ENCODE measurements at places on chromosomes 3 and 15. TPM values are rescaled to one million over a fixed set of nuclear protein-coding genes. Genes with fewer than 3 reads are reported as not detected.

POLQ gene
- total RNA-seq = 27.0 TPM

DNA sequence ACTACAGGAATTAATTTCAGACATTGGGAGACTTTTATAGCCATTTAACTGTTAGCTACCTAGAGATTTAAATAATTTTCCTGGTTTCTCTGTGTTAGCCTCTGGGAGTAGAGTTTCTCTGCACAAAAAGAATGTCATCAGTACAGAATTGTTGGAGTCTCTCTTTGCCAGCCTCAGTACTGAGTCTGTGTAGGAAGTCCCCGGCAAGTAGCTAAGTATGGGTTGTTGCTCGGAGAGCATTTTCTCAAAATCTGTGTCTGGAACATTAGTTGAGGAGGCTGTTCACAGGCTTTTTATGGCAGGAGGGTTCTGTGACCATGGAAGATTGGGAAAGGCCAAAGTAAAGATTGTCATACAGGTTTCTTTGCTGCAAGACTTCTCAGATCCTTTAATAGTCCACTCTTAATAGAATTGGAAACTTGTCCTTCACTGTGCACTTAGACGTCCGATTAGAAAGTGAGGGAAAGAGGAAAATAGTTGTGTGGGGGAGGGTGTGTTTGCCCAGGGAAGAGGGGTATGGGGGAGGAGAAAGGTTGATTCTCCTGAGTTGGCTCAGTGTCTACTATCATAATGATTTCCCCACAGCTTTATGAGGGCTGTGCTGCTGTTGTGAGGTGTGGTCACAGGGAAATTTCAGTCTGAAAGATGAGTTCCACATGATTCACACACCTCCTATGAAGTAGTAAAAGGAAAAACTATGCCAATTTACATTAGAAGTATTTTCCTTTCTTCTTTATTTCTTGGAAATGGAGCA, 207.1 kb downstream of the PTPRG start:
- no peak for DNase-seq

DNA sequence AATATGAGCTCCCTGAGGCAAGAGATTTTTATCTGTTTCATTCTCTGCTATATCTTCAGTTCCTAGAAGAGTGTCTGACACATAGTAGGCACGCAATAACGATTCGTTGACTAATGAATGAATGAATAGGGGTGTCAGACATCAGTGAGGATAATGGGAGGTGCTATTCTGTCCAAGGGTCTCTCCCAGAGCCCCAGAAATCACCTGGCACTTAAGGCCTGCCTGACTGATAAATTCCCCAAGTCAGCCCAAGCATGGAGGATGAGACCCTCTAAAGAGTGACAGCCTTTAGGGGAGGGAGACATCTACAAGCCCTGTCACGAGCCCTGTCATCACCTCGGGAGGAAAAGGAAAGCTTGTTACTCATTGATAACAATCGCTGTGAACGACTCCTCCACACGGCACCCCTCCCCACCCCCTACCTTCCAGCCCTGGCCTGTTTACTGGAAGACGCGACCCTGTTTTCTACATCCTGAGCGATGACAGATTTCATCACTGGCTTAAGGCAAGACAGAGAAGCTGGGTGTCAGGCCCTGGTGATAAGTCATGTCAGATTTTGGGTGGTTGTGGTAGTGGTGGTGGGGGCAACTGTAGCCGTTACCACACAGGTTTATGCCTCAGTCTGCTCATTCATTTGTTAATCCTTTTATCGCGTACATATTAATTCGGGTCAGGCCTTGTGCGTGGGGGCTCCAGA, 23.1 kb downstream of the BHLHE40 start:
- DNase-seq = peak; percentile 81

ACTR8 gene
- 42.9 TPM for total RNA-seq

AHSG gene
- total RNA-seq = not detected

GOLGA8K gene
- total RNA-seq = 0.60 TPM

DNA sequence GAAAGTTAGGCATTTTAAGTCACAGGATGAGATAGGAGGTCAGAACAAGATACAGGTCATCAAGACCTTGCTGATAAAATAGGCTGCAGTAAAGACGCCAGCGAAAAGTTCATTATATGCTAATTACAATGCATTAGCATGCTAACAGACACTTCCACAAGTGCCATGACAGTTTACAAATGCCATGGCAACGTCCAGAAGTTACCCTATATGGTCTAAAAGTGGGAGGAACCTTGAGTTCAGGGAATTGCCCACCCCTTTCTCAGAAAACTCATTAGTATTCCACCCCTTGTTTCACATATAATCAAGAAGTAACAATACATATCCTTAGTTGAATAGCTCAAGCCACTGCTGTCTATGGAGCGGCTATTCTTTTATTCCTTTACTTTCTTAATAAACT, 92.7 kb upstream of the PLXND1 start:
- no peak for DNase-seq

- DNase-seq = no peak
Observed at GRCh38 chr3:130576375-130577266, 59.6 kb downstream of the COL6A6 start.

- no peak for DNase-seq
Observed at GRCh38 chr15:85972805-85973540, 106.7 kb upstream of the AGBL1 start.

GRCh38 chr15:78923015-78923414, 21.8 kb downstream of the CTSH start:
- DNase-seq = no peak

DNA sequence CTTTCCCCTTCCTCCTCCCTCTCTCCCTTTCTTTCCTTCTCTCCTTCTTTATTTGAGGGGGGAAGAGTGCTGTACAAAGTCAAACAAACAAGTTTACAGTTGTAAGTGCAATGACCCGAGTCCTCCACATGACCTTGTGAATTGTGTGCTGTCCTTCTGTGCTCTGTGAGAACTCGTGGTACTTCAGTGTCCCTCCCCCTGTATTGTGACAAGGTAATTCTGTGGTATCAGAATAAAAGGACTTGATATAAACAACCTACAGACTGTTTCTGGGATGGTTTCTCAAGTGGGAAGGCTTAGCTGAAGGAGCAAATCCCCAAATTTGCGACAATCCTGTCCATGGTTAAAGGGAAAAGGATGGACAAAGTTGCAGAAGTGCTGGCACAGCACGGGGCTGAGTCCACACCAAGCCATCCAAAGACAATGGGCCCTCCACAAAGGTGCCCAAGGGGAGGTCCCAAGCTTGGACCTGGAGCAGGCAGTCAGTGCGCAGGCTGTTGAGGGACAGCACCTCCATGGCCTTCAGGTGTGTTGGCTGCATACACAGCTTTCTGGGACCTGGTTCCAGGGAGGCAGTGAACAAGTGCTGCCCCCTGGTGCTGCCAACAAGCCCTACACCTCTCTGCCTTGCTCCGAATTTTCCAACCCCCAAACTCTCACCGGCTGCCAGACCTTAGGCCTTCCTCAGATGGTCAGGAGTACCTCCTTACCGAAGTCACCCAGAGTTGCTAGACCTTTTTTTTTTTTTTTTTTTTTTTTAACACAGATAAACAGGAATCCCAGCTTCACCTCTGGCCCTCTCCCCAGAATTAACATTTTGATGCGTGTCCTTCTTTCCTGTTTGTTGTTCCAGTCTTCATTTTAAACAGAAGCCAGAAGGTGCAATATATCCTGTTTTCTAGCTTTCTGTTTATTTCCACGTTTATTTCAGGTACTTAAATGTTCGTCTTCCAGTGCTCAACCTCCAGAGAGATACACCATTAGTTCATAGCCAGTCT, 2.6 kb upstream of the APEH start:
- DNase-seq = peak; percentile 79

DNA sequence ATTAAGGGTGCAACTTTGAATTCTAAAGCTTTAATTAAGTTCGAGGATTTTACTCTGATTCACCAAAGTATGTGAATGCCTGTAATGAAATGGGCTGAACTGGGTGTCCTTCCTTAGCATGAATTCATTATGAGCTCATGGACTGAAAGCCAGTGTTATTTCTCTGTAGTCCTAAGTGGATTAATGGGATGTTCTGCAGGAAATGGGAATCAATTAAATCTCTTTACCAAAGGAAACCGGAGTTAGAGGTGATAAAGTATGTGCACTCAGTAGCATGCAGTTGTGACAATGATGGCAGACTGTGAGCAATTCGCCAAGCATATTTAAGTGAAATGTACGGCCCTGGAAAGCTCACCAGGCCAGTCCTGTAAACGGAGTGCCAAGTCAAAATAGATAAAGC, 138.7 kb downstream of the CHL1 start:
- no peak for DNase-seq

SMCO1 gene
- not detected for total RNA-seq

MEGF11 gene
- not detected for total RNA-seq

DNA sequence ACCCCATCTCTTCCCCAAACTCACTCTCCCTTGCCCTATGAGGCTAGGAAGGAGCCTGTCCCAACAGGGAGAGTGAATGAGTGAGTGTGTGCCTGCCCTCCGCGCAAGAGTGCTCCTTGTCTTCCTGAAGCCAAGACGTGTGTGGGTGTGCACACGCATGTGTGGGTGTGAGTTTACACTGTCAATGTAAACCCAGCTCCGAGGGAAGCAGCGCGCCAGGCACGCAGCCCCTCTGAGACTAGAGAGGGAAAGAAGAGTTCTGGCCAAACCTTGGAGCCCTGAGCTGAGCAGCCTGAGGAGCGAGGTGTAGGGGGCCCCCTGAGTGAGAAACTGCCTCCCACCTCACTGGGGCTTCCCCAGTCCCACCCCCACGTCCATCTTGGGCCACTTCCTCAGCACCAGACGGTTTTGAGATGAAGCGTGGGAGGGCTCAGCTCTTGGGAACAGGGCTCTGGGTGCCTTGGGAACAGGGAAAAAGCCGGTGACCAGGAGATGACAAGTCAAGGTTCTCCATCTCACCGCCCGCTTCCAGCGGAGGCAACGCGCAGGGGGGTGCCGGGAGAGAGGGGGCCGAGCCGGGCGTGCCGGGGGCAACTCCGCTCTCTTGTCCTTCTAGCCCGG, 5.1 kb downstream of the MECOM start:
- DNase-seq = no peak

- DNase-seq = no peak
Observed at GRCh38 chr3:101791778-101792177, 12.8 kb downstream of the NXPE3 start.

GRCh38 chr3:37956723-37957538, 33.7 kb upstream of the VILL start:
- DNase-seq = no peak

GRCh38 chr3:125148836-125149235, 63.7 kb downstream of the SLC12A8 start:
- no peak for DNase-seq

NR2E3 gene
- not detected for total RNA-seq

DNA sequence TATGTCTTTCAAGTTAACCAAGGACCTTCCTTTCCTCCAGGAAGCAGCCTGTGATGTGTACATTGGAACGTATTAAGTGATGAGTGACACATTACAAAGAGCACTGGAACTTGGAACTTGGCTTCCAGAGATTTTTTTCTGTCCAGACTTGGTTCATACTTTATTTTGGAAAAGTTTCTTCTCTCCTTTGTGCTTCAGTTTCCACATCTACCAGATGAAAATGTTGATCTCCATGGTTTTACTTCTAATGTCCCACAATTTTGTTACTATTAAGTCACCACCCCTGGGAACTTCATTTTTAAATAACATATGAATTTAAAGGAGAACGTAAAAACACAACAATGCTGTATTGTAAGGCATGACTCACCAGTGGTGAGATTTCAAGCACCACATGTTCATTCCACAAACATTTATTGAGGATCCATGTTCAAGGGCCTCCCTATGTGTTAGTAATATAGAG, 290.7 kb upstream of the LMCD1 start:
- DNase-seq = no peak

MYO5C gene
- 1.3 TPM for total RNA-seq

DNA sequence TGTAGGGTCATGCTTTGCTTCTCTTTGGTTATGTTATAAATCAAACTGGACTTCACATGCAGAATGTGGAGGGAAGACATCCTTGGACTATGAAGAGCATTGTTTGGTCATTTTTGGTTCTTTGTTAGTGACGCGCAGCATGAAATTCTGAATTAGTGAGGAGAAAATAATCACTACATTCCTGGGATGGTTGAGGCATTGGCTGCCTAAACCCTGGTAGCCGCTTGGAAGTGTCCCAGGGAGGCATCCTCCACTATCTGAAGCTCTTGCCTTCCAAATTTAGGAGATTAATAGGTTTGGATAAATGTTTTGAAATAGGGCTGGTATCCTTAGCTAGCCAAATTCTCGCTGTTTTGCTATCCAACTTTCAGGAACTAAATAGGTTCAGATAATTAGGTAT, 96.2 kb downstream of the CLSTN2 start:
- no peak for DNase-seq

DNA sequence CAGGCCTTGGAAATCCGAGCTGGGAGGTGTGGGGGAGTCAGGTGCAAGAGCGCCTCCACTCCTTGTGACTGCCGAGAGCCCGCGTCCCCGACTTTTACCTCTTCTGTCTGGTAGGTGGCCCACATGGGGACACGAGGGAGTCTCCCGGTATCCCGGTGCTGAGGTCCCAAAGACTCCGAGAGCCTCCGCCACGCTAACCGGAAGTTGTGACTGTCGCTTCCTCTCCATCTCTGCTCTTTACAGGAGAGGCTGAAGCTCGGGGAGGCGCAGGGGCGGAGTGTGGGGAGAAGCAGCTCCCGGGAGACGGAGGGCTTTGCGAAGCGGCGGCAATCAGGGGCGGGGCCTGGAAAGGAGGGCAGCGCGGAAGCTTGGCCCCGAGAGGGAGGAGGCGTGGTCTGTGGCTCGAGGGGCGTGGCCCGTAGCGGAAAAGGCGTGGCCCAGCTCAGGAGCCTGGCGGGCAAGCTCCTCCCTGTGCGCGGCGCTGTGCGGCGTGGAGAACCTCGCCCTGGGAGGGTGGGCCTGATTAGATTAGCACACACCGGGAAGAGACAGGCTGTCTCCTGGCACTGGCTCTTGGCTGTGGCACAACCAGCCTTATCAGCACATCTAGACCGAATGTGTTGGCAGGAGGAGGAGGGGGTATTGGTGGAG, 143.9 kb downstream of the GABRB3 start:
- peak; percentile 17 for DNase-seq

GRCh38 chr3:4583416-4583815, 90.3 kb downstream of the ITPR1 start:
- no peak for DNase-seq

- peak; percentile 72 for DNase-seq
Observed at GRCh38 chr3:10263646-10264363, 15.5 kb downstream of the TATDN2 start.

DNA sequence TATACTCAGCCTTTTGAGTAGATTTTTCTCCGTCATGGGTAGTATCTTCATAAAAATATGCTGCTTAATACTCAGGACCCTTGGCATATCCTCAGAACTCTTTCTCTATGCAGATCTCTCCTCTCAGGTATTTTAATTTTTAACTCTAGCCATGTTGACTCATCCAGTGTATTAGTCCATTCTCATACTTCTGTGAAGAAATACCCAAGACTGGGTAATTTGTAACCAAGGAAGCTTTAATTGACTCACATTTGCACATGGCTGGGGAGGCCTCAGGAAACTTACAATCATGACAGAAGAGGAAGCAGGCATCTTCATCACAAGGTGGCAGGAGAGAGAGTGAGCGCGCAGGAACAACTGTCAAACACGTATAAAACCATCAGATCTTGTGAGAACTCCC, 129.3 kb upstream of the CD96 start:
- DNase-seq = no peak

DNA sequence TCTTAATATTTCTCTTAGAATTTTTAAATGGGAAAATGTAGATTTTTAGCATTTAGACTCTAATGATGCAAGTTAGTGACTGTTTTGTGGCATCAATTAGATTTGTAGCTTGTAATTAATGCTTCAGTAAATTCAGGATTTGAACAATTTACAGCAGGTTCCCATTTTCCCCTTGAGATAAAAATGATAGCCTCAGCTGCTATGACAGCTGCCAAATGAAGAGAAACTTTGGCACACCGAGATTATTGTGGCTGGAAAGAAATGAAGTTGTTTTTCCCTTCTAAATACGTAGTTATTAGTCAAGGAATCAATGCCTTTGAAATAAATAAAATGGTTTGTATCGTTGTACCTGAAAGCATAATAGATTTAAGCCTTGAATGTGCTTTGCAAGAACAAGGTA, 206.4 kb upstream of the P2RY1 start:
- DNase-seq = no peak

SLC6A11 gene
- not detected for total RNA-seq
